ENCODE measurements at places on chromosomes 7 and 10.

GRCh38 chr10:129134371-129134770 lies 332.7 kb upstream of the MGMT start:
- no peak for DNase-seq

GRCh38 chr10:75395066-75395931 lies 6.3 kb downstream of the ZNF503 start:
- DNase-seq = no peak

DNA sequence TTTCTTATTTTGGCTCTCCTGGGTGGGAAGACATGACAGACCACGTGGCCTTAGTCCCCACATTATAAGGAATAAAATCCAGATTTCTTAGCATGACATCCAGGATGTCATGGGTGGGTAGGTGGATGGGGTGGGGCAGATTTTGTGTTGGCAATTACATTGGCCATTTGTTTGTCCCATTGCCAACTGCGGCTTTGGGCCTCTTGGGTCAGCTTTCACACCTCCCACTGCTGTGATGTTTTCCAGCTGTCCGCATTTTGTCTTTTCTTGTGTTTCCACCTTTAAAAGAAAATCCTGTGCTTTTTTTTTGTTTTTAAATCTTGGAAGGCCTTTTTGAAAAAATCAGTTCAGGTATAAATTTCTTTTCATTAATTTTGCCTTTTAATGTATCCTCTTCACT lies 237.0 kb downstream of the SDK1 start:
- no peak for DNase-seq

DNA sequence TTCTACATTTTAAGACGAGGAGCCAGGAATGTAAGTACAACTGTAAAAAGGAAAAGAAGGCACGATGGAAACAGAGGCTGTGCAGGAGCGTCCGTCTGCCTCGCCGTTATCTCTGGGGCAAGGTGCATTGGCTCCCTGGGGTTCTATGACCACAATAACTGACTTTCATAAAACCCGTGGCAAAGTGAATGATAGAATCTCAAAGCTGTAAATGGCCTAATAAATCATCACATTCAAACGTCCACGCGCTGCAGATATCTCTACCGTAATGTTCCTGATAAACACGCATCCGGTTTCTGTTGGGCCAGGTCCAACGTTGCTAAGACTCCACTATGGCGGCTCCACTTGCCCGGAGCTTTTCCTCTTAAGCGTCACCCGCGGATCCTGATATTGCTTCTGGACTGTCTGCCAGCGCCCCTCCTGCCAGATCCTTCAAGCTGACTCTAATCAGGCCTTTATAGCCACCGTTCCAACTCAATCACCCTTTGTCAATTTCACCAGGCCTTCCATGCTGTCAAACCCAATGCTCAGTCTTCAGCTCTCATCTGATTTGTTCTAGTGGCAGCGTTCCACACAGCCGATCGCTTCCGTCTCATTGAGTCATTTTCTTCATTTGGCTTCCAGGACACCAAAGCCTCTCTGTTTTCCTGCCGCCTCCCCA lies 265.6 kb upstream of the FOXK1 start:
- DNase-seq = no peak

DNA sequence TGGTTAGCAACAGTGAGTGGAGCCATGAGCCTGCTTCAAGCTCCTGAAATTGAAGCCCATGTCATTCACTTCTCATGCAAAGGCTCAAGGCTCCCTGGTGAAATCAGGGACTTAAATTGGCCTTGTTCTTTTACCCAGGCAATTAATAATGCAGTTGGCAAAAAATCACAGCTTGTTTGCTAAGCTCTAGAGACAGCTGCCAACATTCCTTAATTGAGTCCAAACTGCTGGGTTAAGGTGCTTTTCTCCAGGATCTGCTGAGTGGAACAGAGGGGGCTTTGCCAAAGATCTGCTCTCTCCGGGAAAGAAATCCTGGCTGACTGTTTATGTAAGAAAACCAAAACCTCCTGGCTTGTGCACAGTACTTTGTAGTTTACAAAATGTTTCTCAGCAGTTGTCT lies 257.6 kb upstream of the GHITM start:
- no peak for DNase-seq

GRCh38 chr10:86048571-86048970 lies 318.0 kb downstream of the GRID1 start:
- DNase-seq = no peak

DNA sequence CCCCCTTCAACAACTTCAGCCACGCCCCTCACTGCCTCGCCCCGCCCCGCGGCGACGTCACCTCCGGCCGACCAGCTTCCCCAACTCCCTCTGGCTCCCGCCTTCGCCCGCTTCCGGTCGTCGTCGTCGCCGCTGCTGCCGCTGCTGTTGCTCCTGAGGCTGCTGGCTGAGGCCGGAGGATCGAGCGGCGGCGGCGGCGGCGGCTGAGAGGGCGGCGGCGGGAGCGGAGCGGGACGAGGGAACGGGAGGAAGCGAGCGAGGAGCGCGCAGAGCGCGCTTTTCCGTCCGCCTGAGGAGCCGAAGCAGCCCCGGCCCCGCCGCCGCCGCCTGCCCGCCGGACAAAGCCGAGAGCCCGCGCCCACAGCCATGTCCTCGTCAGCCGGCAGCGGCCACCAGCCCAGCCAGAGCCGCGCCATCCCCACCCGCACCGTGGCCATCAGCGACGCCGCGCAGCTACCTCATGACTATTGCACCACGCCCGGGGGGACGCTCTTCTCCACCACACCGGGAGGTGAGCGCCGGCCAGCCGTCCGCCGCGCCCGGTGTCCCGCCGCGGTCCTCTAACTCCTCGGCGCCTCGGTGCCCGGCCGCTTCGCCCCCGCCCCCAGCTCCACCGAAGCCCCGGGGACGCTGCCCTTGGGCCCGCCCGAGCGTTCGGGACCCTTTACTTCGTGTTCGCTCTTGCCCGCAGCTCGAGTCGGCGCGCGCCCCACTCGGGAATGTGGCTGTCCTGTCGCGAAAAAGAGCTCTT lies at the start of gene EIF4EBP2:
TSS of gene EIF4EBP2 (plus strand) at position 110 of the 751 bp plus-strand sequence. CDS start at position 367, 257 bp downstream.
- peak; percentile 97 for DNase-seq

- no peak for DNase-seq
Observed at GRCh38 chr7:27111042-27111750, 8.7 kb upstream of the HOXA2 start.

Measured in activated naive CD4-positive, alpha-beta T cell treated with anti-CD3 and anti-CD28 coated beads, Interleukin-2, amount 50 U/mL, for 16 hours (primary cell).